Ascending aorta (tissue), 2 donors: ENCODE measurements at places on chromosomes 5 and 9. TPM values are rescaled to one million over a fixed set of nuclear protein-coding genes. Genes with fewer than 3 reads are reported as not detected.

The PCDHGA5 gene
- total RNA-seq: 4.5 TPM

The IL4 gene
- total RNA-seq: not detected

The OTULINL gene
- total RNA-seq: 0.21 TPM

- no peak overlapping the region for H3K4me3 ChIP-seq
- H3K27ac ChIP-seq: no peak overlapping the region
- H3K27me3 ChIP-seq: no peaks in the 10 kb centered on the region
Measured at GRCh38 chr9:89734600-89735041, 129.8 kb downstream of the GADD45G start.

- no peak for DNase-seq
- no peaks in the 10 kb centered on the region for H3K36me3 ChIP-seq
- peak overlapping the region; percentile 47 for H3K4me3 ChIP-seq
- H3K4me1 ChIP-seq: no peaks in the 10 kb centered on the region
- H3K27me3 ChIP-seq: no peaks in the 10 kb centered on the region
- H3K27ac ChIP-seq: no peak overlapping the region
Measured at GRCh38 chr5:114055318-114056184, 306.3 kb upstream of the KCNN2 start.

DNA sequence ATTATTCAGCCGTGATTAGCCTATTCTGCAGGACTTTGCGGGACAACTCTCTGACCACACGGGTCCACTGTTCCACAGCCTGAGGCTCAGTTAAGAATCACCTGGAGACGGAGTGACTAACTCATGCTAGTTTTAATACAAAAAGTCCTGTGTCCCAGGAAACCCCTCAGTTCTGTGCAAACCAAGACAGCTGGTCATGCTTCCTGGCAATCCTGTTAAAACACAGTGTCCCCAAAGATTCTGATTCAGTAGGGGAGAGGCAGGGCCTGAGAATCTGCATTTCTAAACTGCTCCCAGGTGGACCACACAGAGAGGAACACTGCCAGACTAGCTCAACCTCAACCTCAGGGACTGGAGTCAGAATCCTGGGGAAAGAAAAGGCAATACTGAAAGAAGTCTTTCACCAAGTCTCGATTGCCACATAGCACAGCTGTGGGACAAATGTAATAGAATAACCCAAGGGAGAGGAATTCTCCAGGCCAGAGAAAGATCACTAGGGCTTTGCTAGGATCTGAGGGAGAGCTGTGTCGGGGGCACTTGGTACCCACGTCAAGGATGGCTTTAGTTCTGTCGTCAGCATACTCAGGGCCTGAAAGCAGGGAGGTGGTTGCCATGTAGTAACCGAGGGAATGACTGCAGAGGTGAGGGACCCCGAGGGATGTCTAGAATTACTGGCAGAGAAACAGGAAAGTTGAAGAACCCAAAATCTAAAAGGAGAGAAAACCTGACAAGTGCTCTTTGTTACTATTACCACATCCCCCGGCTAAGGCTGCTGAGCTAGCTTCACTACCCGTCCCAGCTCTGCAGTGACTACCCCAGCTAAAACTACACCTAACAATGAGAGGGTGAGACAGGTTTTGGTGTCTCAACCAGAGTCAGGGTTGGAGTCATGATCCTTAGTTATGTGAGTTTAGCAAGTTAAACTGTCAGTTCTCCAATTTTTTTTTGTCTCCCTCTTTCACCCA, 8.6 kb downstream of the SUSD1 start:
- DNase-seq: no peak
- no peaks in the 10 kb centered on the region for H3K27me3 ChIP-seq
- H3K4me1 ChIP-seq: no peaks in the 10 kb centered on the region
- no peak overlapping the region for H3K4me3 ChIP-seq
- H3K27ac ChIP-seq: peak overlapping the region; percentile 20
- no peaks in the 10 kb centered on the region for H3K36me3 ChIP-seq

- no peaks in the 10 kb centered on the region for H3K4me1 ChIP-seq
- H3K27me3 ChIP-seq: no peaks in the 10 kb centered on the region
- DNase-seq: no peak
Measured at GRCh38 chr9:31030741-31031202, 1353.7 kb upstream of the ACO1 start.

DNA sequence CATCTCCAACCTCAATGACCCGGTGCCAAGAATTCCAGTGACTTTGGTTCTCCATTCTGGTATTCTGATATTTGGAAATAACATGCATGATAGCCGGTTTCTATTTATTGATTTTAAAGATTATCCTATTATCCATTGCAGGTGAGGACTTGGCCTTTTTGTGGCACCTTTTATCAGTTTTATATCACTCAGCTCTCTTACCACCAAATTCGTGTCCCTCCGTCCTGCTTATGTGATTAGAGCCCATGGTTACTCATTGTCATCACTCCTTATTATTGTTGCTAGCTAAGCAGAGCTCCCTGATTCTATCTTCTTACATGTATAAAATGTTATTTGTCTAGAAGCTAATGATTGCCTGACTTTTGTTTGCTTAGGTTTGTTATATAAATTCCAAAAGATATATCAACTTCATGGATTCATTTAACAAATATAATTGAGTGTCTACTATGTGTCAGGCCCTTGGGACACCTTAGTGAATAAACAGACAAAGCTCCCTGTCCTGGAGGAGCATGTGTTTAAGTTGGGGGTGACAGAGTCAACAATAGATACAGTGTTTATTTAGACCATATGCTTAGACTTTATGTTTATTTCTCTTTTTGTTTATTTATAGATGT, 138.2 kb downstream of the ADAMTS16 start:
- no peak for DNase-seq
- H3K36me3 ChIP-seq: no peaks in the 10 kb centered on the region
- no peak overlapping the region for H3K27ac ChIP-seq

GRCh38 chr9:94149696-94150095, 65.4 kb downstream of the PTPDC1 start:
- H3K27ac ChIP-seq: no peak overlapping the region
- no peak for DNase-seq

DNA sequence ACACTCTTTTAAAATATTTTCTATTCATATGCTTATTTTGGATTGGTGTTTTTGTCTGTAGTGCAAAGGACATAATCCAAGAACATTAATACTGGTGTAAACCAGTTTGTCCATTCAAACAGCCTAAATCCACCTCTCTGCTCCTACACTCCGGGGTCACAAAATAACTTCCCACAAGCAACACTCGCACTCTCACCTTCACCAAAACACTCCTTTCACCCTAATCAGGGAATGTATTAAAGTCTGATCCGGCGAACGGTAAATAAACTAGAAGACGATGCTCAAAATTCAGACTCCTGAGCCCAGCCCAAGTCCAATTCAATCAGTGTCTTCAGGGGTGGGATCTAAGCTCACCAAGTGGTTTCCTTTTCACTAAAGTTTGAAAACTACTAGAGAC, 649 bp downstream of the AP3B1 start:
- peaks cover 14% of the 10 kb centered on the region for H3K4me1 ChIP-seq
- H3K27ac ChIP-seq: peak overlapping the region; percentile 84
- DNase-seq: no peak
- no peaks in the 10 kb centered on the region for H3K36me3 ChIP-seq
- no peaks in the 10 kb centered on the region for H3K27me3 ChIP-seq

- H3K36me3 ChIP-seq: no peaks in the 10 kb centered on the region
- no peak overlapping the region for H3K4me3 ChIP-seq
- no peaks in the 10 kb centered on the region for H3K4me1 ChIP-seq
Measured at GRCh38 chr9:31140316-31140715, 1244.1 kb upstream of the ACO1 start.

- no peak overlapping the region for H3K4me3 ChIP-seq
- no peaks in the 10 kb centered on the region for H3K4me1 ChIP-seq
- no peak for DNase-seq
- no peak overlapping the region for H3K27ac ChIP-seq
Measured at GRCh38 chr9:132026932-132027585, 52.6 kb downstream of the MED27 start.

- no peaks in the 10 kb centered on the region for H3K36me3 ChIP-seq
- H3K27ac ChIP-seq: peak overlapping the region; percentile 88
- peak overlapping the region; percentile 68 for H3K4me3 ChIP-seq
- peaks cover 33% of the 10 kb centered on the region for H3K4me1 ChIP-seq
- no peak for DNase-seq
Measured at GRCh38 chr9:15295761-15296405, 11.1 kb downstream of the TTC39B start.

DNA sequence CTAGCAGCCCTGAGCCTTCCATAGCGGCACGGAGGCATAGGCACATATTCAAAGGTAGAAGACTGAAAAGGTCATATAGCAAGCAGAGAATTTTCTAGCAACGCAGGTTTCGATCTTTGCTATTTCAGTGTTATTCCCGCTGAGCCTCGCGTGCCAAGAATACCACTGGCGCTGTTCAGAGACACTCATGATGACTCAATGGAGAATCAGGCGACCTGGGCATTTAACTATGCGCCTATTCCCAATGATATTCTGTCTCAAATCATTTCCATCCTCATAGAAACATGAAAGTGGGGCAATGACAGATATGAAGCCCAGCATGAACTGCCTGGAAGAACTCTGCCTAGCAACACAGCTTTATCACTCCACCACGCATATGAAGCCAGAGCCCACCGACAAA, 59.9 kb downstream of the EFNA5 start:
- no peaks in the 10 kb centered on the region for H3K27me3 ChIP-seq
- H3K4me1 ChIP-seq: no peaks in the 10 kb centered on the region
- DNase-seq: no peak
- H3K36me3 ChIP-seq: no peaks in the 10 kb centered on the region
- H3K4me3 ChIP-seq: no peak overlapping the region
- no peak overlapping the region for H3K27ac ChIP-seq
